ENCODE measurements at places on chromosomes 3 and 15.

- DNase-seq: no peak
Measured at GRCh38 chr3:44227632-44228031, 14.1 kb upstream of the TOPAZ1 start.

DNA sequence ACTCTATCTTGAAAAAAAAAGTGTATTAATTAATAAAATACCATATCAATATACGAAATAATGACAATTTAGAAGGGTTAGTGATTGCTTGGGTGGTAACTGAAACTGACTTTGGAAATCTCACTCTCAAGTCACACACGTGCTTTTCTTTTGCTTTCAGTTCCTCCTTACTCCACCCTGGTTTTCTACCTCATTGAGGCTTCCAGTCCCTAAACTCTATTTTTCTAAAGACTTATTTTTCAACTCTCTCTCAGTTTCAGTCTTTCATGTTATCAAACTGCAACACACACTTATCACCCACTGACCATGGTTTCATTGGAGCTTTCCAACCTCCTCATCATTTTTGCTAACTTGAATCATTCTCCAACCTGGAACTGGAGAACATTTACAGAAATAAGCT, 23.5 kb downstream of the IL12A start:
- no peak for DNase-seq

- DNase-seq: no peak
Measured at GRCh38 chr15:77991029-77991406, 86.5 kb downstream of the TBC1D2B start.

GRCh38 chr3:159882790-159883779, 105.5 kb upstream of the IL12A start:
- no peak for DNase-seq

GRCh38 chr3:156535162-156535627, 19.7 kb downstream of the SSR3 start:
- no peak for DNase-seq

DNA sequence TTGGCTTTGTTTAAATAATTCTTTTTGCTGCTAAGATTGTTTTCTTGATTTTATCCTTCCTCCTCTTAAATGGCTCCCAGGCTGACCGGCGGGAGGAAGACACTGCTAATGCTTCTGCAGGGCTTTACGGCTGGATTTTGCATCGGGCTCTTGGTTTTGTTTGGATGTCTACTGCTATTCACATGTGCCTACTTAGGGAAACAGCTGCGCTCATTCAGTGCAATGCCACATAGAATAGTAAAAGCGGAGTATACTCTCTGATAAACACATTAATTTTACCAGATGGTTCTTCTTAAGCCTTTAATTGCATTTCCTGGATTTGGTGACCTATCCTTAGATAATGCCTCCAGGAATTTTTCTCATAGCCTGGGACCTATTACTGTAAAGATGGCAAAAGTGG, 146.6 kb downstream of the THSD4 start:
- no peak for DNase-seq

DNA sequence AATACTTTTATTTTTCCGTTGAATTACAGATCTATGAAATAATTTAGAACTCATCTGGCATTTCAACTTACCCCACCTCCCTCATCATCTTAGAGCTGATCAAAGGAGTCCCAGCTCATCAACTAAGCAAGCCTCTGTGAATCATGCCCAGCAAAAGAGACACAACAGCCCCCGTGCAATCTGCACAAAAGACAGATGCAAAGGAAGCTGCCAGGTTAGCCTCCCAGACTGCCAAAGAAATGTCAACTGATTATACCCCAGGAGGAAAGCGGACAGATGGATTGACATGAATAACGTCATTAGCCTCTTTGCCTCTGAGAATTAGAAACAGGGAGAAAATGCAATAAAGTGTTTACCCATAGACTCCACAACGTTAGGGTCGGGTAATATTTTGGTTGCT, 75.0 kb downstream of the GABRB3 start:
- DNase-seq: no peak

- DNase-seq: no peak
Measured at GRCh38 chr15:80779658-80780415, 667 bp downstream of the CEMIP start.

Data from activated T-helper 1 cell treated with anti-CD3 and anti-CD28 coated beads, Interleukin-12 subunit alpha, Interleukin-12 subunit beta, Interleukin-2, Interleukin-4 antibody, amounts not matched to agents 30 ng/mL and 10 ng/mL and 1 ng/mL, durations not matched to agents 14 hours and 24 hours and 36 hours (primary cell).